Hepatocyte (in vitro differentiated cells): ENCODE measurements at places on chromosomes 2 and 18. TPM values are rescaled to one million over a fixed set of nuclear protein-coding genes. Genes with fewer than 3 reads are reported as not detected.

DNA sequence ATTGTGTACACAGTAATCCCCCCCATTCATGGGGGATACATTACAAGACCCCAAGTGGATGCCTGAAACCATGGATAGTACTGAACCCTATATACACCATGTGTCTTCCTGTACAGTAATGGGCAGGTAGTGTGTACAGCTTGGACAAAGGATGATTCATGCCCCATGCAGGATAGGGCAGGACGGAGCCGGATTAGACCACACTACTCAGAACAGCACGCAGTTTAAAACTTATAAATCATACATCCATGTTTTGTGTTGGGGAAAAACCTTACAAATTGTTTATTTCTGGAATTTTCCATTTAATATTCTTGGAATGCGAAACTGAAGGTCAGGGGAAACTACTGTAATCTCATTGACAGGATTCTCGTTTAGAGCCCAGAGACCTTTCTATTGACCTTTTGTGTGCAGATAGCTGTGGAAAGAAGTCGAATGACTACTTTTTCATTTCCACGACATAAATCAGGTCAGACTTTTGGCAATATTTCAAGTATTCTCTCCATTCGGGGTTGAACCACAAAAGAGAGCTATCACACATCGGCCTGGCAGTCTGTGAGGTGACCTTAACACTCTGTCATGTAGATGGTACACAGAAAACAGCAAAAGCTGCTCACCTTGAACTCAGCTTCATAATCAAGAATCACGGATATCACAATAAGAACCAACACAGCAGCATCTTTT, 9.9 kb upstream of the YPEL5 start:
- no peak for DNase-seq

DNA sequence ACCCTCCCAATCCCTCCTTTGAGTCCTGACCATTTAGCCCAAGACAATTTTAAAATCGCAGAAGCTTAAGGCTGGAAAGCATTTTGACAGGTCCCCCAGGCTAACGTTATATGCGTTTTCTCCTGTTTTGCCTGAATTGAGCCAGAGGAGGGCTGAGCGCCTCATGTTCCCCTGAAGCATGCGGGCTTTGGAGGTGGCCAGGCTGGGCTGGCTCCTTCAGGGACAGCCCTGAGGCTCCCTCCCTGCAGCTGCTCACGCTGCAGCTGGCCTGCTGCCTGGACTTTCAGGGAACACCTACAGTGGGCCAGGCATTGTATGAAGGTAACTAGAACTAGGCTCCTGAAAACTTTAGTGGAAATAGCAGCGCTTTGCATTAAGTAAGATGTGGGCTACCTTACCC, 179.2 kb downstream of the ACKR3 start:
- no peak for DNase-seq

The CYRIA gene
- 1.5 and 1.8 TPM in 2 replicates for total RNA-seq

DNA sequence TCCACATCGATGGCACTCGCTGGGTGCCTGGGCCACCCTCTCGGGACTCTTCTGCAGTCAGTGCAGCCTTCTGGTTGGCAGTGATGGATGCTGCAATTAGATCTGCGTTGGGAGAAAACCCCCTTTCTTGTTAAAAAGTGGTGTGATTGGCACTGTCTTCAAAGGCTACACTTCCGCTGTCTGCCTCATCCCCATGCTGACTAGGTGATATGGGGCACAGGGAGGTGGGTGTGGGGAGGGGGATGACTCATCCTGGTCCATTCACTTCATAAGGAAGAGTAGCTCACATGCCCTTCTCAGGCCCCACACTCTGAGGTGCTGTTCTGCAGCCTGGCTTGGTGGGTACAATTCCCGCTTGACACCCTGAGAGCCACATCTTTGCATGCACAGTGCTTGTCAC, 77.4 kb downstream of the THNSL2 start:
- no peak for DNase-seq

GRCh38 chr2:200814276-200814815, 2.6 kb downstream of the BZW1 start:
- DNase-seq = no peak

The NAT8 gene
- total RNA-seq = 3.8 and 4.8 TPM in 2 replicates

The RESP18 gene
- not detected in 2 replicates for total RNA-seq

DNA sequence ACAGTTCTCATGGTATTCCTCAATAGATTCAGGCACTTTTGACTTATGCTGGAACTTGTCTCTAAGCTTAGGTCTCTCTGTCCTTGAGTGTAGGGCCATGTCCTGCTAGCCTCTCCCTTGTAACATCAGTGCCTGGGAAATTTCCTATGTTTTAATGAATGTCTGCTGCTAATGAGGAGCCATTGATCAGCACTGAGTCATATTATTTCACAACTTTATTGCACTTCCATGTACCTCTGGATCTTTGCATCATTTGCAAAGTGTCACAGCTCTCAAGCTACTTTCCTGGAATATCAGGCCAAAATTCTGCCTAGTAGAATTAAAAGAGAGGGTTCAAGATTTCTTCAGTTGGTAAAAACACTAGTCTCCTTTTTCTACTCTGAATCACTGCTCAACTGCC, 102.5 kb downstream of the GAREM1 start:
- DNase-seq = no peak

- peak; percentile 78 for DNase-seq
These were observed 3.0 kb upstream of the SKOR2 start for GRCh38 chr18:47254341-47254939.

GRCh38 chr18:41939326-41939725, 15.7 kb upstream of the PIK3C3 start:
- DNase-seq = no peak

- DNase-seq = no peak
These were observed 21.2 kb upstream of the UGGT1 start for GRCh38 chr2:128069769-128070168.

DNA sequence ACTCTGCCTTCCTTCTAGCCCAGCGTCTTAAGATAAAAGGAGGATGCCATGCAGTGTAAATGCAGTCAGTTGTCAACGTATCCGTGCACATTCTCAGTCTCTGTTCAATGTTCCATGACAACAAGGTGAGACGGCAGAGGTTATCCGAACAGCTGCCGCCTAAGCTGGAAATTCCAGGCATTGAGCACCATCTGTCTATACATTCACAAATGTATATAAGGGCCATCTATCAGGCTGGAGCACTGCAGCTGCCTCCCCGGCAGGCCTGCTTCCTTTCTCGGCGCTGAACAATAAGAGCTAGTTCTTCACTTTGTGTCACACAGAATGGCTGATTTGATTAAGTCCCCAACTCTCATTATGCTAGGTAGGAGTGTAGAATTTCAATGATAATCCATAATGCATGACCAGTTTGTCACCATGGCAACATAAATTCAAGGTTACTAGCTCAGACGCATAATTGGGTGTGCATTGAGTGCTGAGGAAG, 282.2 kb upstream of the SOX11 start:
- no peak for DNase-seq

DNA sequence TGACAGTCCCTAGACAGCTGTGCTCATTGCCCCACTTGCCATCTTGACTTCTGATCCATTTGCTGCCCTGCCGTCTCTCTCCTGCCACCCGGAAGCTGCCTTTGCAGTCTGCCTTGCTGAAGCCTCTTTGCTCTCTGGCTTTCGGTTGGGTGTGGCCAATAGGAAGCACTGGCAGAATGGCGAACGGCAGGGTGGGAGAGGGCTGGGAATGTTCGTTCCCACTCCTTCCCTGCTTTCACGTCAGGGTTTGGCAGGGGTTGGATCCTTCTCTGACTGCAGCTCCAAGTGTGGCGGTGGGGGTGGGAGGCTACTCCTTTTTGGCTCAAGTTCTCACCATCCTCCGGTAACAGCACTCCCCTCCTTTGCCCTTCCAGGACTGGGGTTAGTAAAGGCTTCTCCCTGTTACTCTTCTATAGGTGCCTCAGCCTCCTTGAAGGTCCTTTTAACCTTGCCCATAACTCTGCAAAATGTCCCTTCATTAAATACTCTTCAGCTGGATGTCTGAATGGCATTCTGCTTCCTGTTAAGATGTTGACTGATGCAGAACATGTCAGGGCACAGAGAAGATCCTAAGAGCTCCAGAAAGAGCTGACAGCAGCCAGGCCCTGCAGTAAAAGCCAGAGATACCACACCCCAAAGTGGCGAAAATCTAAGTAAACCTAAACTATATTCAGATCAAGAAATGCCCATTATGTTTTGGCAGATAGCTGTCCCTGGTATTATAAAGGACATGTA, 299.7 kb downstream of the CDCA7 start:
- no peak for DNase-seq
